ENCODE measurements at places on chromosomes 12 and 14. TPM values are rescaled to one million over a fixed set of nuclear protein-coding genes. Genes with fewer than 3 reads are reported as not detected.

The CCDC85C gene
- total RNA-seq = 27.0 TPM

The BDKRB1 gene
- total RNA-seq = 0.86 TPM

The SLC4A8 gene
- total RNA-seq = 1.7 TPM

The PPFIA2 gene
- not detected for total RNA-seq

The SMCO2 gene
- total RNA-seq = 0.36 TPM

The RNASE4 gene
- 4.3 TPM for total RNA-seq

The SLC6A15 gene
- total RNA-seq = 4.1 TPM

The KRT78 gene
- not detected for total RNA-seq
